ENCODE measurements at places on chromosomes 11 and 22.
A peak's percentile ranks its signal among the peaks of the same experiment; 100 is the strongest.

GRCh38 chr11:75930534-75930933 lies 115.5 kb downstream of the UVRAG start:
- no peak for DNase-seq

GRCh38 chr11:114187173-114187572 lies 109.0 kb upstream of the NNMT start:
- no peak for DNase-seq

- DNase-seq, result no peak
Measured at GRCh38 chr22:20244691-20245576, 23.2 kb downstream of the RTN4R start.

GRCh38 chr11:108037636-108038035 lies 28.9 kb downstream of the CUL5 start:
- DNase-seq, result no peak

DNA sequence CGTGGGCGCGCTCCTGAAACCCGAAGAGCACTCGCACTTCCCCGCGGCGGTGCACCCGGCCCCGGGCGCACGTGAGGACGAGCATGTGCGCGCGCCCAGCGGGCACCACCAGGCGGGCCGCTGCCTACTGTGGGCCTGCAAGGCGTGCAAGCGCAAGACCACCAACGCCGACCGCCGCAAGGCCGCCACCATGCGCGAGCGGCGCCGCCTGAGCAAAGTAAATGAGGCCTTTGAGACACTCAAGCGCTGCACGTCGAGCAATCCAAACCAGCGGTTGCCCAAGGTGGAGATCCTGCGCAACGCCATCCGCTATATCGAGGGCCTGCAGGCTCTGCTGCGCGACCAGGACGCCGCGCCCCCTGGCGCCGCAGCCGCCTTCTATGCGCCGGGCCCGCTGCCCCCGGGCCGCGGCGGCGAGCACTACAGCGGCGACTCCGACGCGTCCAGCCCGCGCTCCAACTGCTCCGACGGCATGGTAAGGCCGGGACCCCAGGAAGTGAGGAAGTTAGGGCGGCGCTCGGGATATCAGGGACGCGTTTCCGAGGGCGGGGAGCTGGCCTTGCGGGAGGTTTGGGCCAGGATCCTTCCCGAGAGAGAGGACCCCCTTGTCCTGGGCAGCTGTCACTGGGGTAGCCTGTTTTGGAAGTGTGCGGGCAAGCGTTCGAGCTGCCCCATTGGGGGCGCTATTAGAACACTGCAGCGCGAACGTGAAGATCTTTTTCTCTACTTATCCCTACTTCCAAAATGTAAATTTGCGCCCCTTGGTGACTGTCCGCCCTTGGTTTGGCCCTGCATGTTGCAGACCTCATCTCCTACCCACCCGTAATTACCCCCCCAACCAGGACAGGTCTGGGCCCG lies 796 bp downstream of the MYOD1 start:
- no peak for DNase-seq

DNA sequence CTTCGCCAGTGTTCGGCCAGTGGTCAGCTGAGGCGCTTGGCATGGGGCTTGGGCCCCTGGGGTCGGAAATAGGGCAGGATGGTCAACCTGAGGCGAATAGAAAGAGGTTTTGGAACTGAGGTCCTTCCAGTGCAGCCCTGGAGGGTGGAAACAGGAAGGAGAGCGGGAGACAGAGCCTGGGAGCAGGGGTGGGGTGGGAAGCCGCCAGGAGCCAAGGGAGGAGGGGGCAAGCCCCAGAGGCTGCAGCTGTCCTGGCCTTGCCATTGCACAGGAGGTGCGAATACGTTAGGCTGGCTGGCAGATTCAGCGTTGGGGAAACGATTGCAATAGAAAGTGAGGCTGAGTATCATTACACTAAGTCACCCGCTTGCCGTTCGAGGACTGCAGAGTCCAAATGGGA lies 13.9 kb upstream of the KCTD17 start:
- no peak for DNase-seq

- DNase-seq, result peak; percentile 0
Measured at GRCh38 chr11:2585566-2586086, 114.2 kb downstream of the KCNQ1OT1 start.

DNA sequence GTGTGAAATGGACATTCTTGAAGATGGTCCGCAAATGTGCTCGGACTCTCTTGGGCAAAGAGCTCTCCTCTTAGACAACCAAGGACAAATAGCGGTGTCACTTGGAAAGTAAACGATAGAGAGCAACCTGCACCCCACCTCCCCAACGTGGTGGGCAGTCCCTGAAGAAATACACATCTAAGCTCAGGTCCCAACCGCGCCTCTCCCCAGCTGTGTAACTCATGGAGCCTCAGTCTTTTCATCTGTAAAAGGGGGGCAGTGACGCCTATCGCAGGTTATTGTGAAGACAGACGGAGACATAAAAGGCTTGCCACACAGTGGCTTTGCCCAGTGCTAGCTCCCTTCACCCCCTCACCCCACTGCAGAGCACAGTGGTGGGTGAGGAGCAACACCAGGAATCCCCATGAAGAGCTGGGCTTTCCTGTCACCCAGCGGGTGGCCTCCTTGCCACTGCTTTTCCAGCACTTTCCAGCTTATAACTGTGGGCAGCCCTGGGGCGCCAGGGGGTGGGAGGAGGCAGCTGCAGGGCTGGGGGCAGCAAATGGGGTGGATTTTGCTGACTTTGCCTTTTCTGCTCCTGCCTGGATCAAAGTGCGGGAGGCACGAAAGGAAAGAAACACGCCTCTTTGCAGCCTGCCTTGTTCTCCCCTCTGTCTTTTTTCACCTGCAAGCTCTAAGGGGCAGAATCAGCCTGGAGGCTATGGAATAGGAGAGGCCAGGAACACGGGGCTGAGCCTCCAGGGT lies 73.7 kb upstream of the TSPAN18 start:
- DNase-seq, result no peak

GRCh38 chr11:119518746-119519730 lies 96.1 kb upstream of the THY1 start:
- DNase-seq, result peak; percentile 7

DNA sequence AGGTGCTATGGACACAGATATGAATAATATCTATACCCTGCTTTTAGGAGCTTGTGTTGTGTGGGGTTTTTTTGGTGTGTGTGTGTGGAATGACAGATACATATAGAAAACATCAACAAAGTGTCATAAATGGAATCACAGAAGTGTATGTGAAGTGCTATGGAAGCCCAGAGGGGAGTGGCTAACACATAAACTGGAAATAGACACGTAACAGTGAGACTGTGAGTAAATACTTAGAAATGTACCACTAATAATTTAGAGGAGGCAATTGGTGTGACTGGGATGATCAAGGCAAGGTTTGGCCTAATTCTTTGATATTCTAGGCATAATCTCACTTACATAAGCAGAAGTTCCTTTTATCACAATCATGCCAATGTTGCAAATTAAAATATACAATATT lies 169.3 kb upstream of the TENM4 start:
- no peak for DNase-seq

- peak; percentile 97 for DNase-seq
Measured at GRCh38 chr11:65900125-65900898, at the start of gene FOSL1. Gene FOSL1, minus strand, starts transcription at chr11:65900388. Its CDS starts 49 bp downstream, at chr11:65900339.

GRCh38 chr11:72394416-72394815 lies 39.9 kb downstream of the CLPB start:
- DNase-seq, result no peak

All from thyroid gland (tissue), 4 donors.